Activated CD4-positive, alpha-beta T cell treated with anti-CD3 and anti-CD28 coated beads, Interleukin-2, amount 50 U/mL, for 16 hours (primary cell): ENCODE measurements at places on chromosomes 7 and 10.

DNA sequence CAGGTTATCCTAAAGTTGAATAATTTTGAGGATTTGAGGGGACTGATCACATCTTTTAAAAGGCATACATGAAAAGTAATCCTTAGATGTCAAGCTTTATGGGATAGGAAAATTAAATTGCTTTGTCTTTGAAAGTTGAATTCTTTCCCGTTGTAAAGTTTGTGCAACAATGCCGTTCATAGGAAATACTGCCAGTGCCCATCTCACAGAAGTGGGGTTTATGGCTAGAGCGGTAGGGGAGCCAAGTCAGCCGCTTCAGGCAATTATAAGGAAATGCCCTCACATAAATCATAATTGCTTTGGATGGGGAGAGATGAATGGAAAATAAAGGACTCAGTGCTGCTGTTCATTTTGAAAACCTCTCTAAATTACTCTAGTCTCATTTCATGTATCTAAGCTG lies 18.1 kb downstream of the CDC123 start:
- no peak for DNase-seq

DNA sequence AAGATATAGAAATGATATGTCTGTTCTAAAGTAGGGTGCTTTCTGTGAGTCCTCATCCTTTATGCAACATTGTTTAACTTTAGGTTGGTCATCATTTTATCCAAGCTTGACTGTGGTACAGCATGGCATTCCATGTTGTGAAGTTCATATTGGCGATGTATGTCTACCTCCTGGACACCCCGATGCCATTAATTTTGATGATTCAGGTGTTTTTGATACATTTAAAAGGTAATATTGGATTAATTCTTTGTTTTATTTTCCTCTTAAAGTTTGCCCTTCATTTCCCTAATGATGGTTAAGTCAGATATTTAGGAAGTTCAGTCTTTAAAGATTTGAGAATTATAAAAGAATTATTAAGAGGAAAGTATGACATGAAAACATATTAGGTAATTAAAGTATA lies 21.3 kb downstream of the HBP1 start:
- no peak for DNase-seq

DNA sequence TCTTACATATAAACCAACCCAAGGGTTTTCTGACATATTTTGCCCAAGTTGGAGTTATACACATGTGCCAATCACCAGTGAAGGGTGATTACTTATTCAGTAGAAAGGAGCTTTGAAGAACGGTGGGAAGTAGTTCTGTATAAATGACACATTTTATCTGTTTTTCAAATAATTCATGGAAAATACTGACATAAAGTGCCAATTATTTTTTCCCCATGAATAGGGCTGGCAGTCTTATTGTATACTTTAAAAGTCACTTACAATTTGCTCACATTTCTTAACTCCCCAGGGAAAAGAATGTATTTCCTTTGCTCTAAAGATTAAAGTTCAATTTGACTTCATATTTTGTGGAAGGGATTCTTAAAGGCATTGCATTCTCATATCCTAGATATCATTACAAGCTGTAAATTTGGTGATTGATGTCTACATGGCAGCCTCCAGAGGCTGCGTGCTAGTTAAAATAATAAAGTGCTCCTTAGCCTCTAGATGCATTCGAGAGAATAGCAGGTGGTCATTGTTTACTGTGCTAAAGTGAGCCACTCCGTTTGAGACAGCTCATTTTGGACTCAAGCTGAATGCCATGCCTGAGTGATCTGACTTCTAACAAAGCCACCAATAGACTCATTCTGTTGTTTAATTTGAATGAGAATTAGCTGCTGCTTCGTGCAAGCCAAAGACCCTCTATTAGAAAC lies 148.8 kb upstream of the NRP1 start:
- DNase-seq = no peak

GRCh38 chr10:49299816-49300139 lies 808 bp downstream of the C10orf71 start:
- DNase-seq = no peak

- DNase-seq = no peak
These were observed 83.0 kb downstream of the SGMS1 start for GRCh38 chr10:50540826-50541122.

- no peak for DNase-seq
These were observed 67.6 kb upstream of the ZNF800 start for GRCh38 chr7:127460077-127460476.

DNA sequence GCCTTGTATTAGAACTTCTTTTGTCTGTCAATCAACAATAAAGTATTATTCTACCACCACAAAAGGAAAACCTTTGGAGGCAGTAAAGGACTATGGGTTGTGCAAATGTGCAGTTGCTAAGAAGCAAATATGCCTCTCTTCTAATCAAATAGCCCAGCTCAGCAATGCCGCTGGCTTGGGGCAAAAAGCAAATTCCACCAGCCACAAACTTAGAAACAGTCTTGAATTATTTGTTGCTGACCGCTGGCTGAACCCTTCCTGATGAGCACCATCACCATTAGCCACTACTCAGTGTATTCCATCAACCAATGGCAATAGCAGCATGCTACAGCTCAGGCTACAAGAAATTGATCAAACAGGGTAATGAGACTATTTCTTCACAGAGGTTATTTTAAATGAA lies 51.0 kb downstream of the SKAP2 start:
- DNase-seq = no peak

GRCh38 chr10:131049016-131049415 lies 262.5 kb downstream of the TCERG1L start:
- DNase-seq = no peak

DNA sequence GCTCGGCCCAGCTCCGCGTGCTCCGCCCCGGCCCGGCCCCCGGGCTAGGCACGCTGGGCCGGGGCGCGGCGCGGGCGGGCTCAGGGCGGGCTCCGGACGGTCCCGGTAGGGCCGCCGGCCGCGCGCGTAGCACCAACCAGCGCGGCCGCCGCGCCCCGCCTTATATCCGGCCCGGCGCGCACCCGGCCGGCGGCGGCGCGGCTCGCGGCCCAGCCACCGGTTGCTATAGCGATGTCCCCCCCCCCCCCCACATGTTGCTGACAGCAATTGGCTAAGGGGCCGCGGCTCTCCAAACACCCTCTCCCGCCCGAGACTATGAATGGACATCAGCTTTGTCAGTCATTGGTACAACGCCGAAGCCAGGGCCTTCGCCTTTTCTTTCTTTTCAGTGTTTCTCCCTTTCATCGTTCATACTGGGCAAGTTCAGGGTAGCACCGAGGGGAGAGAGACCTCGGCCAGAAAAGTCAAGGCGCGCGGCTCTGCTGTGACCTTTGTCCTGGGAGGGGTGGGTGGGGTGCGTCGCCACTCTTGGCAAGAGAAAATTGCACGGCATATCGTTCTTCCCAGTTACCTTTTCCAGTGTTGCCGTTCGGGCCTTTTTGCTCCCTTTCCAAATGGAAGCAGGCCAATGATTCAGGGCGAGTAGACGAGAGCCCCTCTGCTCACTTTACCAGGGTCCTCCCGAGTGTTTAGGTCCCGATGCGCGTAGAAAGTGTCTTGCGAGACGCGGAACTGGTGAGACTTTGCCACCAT lies 354.2 kb downstream of the DNAJB6 start:
- DNase-seq = no peak

DNA sequence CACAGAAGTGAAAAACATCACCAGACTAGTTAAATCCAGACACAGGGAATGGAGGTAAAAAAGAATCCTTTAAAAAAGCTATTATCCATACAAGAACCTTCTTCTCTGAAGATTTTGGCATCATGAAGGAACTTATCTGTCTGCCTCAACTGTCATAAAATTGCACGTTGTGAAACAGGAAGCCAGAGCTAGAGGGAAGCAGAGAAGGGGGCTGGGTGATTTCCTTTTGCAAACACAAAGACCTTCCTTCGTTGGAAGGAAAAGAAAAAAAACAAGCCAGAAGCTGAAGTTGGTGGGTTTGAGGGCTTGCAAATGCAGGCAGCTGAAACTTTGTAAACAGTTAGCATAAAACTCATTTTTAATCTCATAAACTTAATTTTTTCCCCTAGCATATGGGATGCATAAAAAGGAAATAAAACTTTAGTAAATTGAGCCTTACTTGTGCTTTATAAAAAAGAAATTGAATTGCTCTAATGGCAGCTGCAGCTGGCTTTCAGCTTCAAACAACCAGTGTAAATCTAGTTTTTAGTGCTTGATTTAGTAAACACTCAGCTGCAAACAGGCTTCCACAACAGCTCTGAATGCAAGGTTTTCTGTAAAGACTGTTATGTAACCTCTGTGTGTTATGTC lies 101.6 kb downstream of the OTUD1 start:
- no peak for DNase-seq

- no peak for DNase-seq
These were observed 63.9 kb downstream of the PPP1R9A start for GRCh38 chr7:94971051-94971867.

DNA sequence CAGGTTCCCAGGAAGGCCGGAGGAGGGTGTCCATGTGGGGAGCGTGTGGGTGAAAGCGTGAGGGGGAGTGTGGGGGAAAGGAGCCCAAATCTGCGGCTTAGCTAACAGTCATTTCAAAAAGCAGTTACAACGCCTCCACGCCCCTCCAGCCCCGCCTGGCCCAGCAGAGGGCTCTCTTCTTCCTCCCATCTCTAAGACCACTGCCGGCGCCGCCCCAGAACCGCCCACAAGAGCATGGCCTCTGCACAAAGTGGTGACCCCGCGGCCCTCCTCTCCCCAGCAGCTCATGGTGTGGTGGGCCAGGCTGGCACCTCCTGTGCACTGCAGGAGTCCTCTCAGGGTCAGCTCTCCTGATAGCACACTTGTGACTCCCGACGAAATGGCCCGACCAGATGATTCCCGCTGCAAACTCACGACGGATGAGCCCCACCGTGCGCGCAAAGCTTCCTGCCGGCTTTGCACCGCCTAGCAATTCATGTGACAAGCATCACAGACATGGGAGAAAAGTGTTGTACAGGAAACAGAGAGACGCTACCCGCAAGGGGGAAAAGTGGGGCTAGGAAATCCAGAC lies 12.4 kb upstream of the HUS1 start:
- peak; percentile 91 for DNase-seq

DNA sequence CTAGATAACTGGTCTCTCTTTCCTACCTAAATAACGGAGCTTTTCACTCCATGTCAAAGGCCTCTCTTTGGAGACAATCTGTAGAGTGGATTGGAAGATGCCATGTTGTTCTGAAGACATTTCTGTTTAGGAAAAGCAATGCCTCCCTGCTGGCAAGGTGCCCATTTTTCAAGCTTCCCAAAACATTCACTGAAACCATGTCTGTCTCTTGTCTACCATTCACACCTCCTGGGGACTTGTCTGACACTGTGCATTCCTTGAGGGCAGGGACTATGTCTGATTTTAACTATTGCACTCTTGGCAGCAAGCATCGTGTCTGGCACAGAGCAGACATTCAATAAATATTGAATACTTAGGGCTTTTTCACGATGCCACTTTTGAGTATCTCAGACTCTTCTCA lies 528.9 kb upstream of the NRP1 start:
- no peak for DNase-seq

- no peak for DNase-seq
These were observed 49.1 kb upstream of the MXI1 start for GRCh38 chr10:110158051-110159005.
